Vagina (tissue), 2 donors: ENCODE measurements at places on chromosomes 1 and 21.

DNA sequence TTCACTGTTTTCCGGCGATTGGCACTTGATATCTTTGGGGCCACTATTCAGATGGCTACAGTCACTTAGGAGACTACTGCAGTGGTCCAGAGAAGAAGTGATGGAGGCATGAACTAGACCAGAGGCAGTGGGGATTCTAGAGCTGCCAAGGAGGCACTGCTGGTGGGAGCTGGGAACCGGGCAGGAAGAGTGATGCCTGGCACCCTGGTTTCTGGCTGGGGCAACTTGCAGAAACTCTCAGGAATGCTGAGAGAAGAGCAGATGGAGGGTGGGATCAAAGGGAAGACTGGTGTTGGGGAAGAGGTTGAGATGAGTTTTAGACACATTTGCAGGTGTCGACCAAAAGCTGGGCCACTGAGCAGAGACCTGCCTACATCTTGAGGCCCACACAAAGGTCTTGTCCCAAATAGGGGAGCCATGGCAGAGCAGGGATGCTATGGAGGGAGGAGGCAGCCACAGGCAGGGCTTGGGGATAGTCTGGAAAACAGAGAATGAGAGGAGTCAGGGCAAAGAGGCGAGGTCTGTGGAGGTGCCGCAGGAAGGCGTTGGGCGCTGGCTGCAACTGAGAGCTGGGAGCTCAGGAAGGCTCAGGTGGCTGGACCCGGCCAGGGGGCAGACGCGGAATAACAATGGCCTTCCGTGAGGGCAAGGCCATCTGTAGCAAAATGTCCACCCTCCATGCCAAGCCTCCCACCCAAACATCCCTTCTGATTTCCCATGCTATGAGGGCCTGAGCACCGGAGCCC is 118.9 kb downstream of the TOMM20 start:
- no peak for DNase-seq

DNA sequence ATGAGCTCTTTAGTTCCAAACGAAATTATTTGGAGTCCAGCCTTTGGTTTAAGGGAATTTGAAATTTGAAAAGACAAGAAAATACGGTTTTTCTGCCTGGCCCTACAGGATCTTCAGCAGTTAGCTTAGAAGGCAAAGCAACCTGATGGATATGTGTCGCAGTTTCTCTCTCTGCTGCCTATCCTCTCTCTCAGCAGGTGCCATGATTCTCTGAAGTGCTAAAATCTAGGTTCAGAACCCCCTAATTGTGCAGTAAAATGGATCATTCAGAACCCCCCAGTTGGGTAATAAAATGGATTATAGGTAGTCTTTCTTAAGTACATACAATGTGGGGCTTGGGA is 446 bp upstream of the DEPDC1 start:
- no peak for DNase-seq

DNA sequence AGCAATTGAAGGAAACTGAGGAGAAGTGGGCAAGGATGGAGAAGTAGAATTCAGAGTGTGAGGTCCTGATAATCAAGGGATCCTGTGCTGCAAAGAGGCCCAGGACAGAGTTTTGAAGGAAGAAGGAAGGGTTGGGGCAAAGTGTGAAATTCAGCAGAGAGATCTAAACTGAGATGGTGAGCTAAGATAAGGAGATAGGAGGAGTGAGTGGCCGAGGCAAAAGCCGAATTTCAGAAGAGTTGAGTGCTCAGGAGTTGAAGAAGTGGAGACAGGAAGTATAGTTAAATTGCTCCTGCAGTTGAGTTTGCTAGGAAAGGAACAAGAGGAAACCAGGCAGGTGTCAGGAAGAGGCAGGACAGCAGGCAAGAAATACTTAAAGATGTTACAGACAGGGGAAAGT is 16.4 kb upstream of the MAPKAPK2 start:
- DNase-seq: no peak

GRCh38 chr1:52268372-52268771 is 97.6 kb downstream of the CC2D1B start:
- no peak for DNase-seq
